Activated CD4-positive, CD25-positive, alpha-beta regulatory T cell treated with anti-CD3 and anti-CD28 coated beads, Interleukin-2, amount 50 U/mL, for 16 hours (primary cell): ENCODE measurements at places on chromosomes 7 and 10.

DNA sequence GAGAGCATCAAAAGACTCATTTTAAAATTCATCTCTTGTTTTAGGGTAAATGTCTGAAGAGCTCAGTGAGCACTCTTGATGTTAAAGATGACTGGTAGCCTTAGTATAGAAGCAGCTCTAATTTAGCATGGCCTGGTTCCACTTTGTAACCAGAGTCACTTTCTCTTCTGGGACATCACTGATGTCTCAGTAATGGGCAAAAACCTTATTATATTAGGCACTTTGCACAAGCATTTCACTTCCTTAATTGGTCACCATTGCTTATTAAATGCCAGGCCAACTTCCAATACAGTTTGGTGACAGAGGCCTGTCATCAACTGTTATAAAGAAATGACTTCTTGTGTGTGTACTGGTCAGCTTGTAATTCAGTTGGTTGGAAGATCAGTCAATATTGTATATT is 53.0 kb downstream of the STEAP1B start:
- DNase-seq = no peak

DNA sequence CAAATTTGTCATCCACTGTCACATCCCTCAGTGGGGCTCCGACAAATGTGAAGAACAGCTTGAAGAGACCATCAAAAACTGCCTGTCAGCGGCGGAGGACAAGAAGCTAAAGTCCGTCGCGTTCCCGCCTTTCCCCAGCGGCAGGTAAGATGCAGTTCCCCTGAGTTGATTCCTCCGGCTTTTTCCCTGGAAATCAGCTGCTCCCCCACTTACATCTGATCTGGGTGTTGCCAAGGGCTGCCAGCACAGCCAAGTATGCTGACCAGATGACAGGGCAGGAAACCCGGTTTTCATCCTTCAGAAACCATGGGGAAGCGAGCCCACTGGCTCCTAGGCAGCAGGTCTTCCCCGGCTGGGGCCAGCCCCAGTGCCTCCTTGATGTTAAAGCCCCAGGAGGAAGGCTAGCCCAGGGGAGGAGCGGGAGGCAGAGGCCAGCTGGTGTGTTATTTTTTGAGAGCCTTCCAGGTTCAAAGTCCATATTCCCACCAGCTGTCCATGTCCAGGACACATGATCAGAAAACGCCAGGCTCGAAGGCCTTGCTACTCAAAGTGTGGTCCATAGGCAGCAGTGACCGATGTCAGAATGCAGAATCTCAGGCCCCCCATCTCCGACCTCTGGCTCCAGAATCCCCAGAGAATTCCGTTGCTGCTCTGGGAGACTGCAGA is 23.4 kb downstream of the AIFM2 start:
- DNase-seq = no peak

DNA sequence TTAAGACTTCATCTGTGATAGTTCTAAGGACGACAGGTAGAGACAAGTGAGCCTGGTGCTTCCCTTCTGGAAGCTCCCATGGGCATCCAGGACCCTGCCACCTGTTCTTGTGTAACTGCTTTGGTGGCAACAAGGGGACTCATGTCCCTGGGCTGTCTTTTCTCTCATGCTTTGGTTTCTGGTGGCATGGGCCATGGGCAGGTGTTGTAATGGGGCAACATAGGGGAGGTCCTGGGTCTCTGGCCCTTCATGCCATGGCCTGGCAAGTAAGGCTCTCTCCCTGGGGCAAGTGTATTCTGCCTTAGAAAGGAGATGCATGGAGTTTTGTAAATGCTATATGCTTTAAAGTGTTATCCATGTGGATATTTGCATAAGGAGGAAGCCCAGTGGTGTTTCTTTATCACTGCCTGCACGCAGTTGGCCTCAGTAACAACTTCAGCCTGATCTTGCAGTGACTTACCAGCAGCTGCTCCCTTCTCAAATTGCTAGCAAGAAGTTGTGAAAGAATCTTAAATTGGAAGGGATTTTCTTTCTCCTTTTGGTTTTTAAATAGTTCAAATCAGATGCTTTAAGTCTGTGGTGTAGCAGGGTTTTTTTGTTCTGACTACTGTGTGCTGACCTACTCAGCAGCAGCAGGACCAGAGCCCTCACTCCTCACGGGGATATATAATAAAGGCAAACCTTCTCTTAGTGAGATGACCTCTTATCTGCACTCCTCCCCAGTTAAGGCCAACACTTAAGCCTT is 39.9 kb downstream of the OGDH start:
- DNase-seq = no peak

- no peak for DNase-seq
These were observed 12.1 kb downstream of the ODAD2 start for GRCh38 chr10:27986821-27987220.

DNA sequence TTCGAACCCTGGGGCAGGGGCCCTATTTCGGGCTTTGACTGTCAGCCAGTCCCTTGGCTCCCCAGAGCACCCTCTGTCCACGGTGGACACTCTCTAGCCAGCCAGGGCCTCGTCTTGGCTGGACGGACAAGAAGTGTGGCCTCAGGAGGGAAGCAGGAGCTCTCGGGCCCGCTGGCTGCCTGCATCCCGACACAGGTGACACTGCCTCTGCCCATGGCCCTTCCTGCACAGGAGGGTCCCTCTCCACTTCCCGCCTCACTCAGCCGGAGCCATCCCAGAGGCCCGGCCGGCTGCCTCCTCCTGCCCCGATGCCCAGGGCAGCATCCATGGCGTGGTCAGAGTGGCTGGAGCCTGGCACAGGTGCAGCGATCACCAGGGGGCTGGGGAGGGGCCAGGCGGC is 7.9 kb downstream of the ADGRA1 start:
- no peak for DNase-seq

GRCh38 chr7:47967123-47967522 is 12.3 kb downstream of the HUS1 start:
- no peak for DNase-seq

- no peak for DNase-seq
These were observed 863 bp downstream of the CALD1 start for GRCh38 chr7:134780166-134780828.

DNA sequence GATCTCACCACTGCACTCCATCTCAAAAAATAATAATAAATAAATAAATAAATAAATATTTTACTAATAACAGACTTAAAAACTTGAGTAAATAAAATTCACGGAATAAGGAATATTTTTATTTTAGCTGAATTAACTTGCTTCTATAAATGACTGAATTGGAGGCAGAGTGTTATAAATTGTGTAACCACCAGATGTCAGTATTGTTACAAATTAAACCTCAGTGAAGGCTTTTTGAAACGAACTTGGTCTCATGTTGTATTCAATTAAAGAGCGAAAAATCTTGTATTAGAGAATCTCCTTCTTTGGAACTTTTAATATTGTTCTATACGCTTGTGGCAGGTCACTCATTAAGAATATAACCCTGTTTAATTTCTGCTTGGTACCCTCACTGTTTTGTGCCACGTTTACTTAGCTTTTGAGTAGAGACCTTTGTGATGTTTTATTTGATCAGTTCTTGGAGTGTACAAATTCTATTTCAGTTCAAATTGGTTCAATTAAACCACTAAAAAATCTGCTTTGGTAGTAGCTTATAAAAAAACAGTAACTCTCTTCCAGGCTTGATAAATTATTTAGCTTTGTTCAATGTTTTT is 45.6 kb upstream of the SCIN start:
- DNase-seq = no peak

GRCh38 chr7:28037220-28038010 is 143.2 kb downstream of the JAZF1 start:
- no peak for DNase-seq

GRCh38 chr10:70378122-70378521 is 4.3 kb downstream of the LRRC20 start:
- no peak for DNase-seq

- DNase-seq = no peak
These were observed 11.3 kb upstream of the LAMB1 start for GRCh38 chr7:108014215-108014614.
